Eye (tissue), 1 donor: ENCODE measurements at places on chromosomes 13 and 19.
A peak's percentile ranks its signal among the peaks of the same experiment; 100 is the strongest.

GRCh38 chr19:44869733-44870470 is 21.2 kb upstream of the TOMM40 start:
- no peak for DNase-seq

GRCh38 chr13:30253830-30254229 is 53.5 kb downstream of the KATNAL1 start:
- DNase-seq: no peak

DNA sequence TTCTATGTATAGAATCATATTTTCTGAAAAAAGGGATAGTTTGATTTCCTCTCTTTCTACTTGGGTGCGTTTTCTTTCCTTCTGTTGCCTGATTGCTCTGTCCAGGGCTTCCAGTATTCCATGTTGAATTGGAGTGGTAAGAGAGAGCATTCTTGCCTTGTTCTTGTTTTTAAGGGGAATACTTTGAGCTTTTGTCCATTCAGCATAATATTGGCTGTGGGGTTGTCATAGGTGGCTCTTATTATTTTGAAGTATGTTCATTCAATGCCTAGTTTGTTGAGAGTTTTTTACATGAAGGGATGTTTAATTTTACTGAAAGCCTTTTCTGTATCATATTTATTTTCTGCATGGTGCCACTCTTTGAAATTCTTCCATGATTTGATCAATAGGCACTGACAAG is 173.5 kb upstream of the IRS2 start:
- DNase-seq: no peak

GRCh38 chr19:41923045-41923788 is 5.0 kb downstream of the ERFL start:
- DNase-seq: peak; percentile 5

DNA sequence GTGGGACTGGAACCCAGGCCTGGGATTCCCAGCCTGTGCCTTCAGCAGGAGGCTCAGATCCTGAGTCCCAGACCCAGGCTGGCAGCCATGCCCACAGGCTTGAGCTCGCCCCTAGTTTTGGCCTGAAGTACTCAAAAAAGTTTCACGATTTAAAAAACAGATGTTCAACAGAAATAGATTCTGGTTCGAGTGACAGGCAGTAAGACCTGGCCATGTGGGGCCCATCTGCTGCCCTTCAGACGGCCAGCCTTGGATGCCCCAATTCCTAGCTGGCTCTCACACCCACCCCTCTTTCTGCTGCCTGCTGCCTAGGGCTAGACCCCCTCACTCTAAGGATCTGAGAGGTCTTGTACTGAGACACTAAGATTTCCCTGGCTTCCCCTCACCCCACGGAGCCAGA is 2.8 kb upstream of the DMPK start:
- no peak for DNase-seq
